Activated CD8-positive, alpha-beta memory T cell treated with anti-CD3 and anti-CD28 coated beads, Interleukin-2, amount 50 U/mL, for 4 hours (primary cell): ENCODE measurements at places on chromosomes 4 and X.

GRCh38 chr4:128854433-128854832 lies 44.9 kb downstream of the JADE1 start:
- DNase-seq, result no peak

GRCh38 chr4:2822461-2823300 lies 21.0 kb upstream of the ADD1 start:
- DNase-seq, result no peak

DNA sequence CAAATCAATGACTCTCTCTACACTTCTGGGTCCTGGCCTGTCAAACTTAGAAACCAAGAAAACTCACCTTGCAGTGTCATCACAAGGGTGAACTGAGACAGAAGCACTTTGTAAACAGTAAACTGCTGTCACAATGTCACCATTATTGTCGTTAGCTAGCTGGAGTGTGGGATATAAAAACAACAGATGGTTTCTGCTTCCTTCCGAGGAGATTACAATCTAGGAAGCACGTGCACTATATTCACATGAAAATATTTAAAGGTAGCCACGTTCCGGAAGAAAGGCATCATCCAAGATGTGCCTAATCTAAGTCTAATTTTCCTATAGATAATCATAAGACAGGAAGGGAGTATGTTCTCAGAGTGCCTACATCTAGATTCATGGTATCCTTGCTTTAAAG lies 64.7 kb upstream of the ACSL1 start:
- DNase-seq, result no peak

GRCh38 chr4:20259707-20260106 lies 8.0 kb downstream of the SLIT2 start:
- no peak for DNase-seq

GRCh38 chr4:186812592-186812991 lies 88.9 kb upstream of the FAT1 start:
- no peak for DNase-seq

- no peak for DNase-seq
Measured at GRCh38 chrX:3589474-3589873, 124.0 kb downstream of the PRKX start.

DNA sequence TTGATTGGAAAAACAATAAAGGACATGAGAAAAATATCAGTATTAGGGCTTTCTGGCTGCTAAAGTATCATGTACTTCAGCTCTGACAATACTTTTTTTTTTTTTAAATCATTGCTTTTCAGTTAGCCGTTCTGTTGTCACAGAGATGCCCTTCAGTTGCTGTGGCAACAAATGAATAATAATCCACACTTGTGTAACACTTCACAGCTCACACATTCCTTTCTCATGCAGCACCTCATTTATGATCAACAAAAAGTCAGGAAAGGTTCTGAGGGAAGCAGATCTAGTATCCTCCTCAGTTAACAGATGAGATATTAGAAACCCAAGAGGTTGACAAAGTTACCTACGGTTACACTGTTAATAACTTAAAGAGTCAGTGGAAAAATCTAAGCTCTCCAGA lies 444.2 kb upstream of the SLIT2 start:
- no peak for DNase-seq

GRCh38 chrX:53039236-53039635 lies 9.4 kb upstream of the GPR173 start:
- DNase-seq, result no peak

DNA sequence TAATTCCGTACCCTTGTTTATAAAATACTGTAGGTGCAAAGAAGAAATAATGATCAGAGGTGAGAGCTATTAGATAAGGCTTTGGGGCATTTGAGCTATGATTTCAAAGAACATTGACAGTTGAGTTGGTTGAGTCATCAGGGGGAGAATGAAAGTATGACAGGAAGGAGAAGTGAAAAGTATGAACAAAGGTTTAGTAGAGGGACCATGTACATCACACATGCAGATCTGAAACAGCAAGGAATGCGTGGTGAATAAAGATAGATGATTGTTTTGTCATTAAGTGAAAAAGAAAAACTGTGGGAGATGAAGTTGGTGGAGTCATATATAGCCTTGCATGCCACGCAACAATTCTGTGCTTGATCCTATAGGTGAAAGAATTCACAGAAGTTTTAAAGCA lies 163.1 kb downstream of the ARAP2 start:
- no peak for DNase-seq

GRCh38 chrX:1212532-1212931 lies at the start of gene CRLF2:
TSS of gene CRLF2 (minus strand) at chrX:1212649. CDS start at chrX:1212634, 15 bp downstream.
- DNase-seq, result no peak

DNA sequence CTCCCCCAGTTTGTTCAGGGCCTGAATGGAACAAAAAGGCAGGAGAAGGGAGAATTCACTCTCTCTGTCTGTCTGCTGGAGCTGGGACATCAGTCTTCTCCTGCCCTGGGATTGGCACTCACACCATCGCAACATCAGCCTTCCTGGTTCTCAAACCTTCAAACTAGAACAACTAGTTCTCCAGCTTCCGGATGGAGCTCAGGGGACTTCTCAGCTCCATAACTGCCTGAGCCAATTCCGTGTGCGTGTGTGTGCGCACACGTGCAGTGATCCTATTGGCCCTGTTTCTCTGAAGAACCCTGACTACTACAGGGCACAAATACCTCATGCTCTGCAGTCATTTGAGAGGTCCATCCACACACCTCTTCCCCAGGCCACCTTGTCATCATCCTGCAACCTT lies 18.7 kb upstream of the MAN2B2 start:
- DNase-seq, result no peak

DNA sequence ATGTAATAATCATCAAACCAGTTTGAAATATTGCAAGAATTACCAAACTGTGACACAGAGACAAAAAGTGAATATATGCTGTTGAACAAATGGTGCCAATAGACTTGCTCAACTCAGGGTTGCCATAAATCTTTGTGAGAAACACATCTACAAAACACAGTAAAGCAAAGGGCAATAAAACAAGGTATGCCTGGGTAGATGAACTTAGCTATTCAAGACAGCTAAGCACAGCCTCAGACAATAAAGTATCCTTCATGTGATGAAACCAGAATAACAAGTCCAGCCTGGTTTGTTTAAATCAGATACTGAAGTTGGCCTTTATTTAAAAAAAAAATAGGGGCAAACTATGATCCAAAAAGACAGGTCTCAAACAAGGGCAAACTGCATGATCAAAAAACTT lies 19.2 kb downstream of the LAMTOR3 start:
- DNase-seq, result no peak

GRCh38 chrX:68989865-68990606 lies 161.2 kb downstream of the EFNB1 start:
- no peak for DNase-seq
